ENCODE measurements at places on chromosomes 12 and 14.

GRCh38 chr12:116406529-116406928 lies 129.0 kb upstream of the MED13L start:
- no peak for DNase-seq

- DNase-seq: no peak
These were observed 2.7 kb downstream of the CHST11 start for GRCh38 chr12:104459368-104459909.

DNA sequence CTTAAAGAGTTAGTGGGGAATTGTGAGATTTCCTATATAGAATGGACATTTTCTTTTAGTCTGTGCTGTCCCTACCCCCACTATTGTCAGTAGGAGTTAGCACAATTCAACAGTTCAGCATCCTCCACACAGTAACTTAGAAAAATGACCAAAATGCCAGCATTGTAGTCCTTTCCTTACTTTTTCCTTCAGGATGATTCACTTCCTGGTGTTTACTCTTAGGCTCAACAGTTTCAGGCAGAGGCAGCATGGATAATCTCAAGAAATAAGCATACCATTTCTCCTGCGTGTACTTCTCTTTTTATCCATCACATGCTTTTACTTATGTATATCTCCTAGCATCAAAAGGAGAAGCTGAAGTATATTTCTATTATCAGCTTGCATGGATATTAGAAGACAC lies 683.4 kb downstream of the SLC16A7 start:
- DNase-seq: no peak

- DNase-seq: peak; percentile 4
These were observed 220.5 kb upstream of the ATXN7L3B start for GRCh38 chr12:74317078-74317601.
